ENCODE measurements at places on chromosomes 4 and X.

DNA sequence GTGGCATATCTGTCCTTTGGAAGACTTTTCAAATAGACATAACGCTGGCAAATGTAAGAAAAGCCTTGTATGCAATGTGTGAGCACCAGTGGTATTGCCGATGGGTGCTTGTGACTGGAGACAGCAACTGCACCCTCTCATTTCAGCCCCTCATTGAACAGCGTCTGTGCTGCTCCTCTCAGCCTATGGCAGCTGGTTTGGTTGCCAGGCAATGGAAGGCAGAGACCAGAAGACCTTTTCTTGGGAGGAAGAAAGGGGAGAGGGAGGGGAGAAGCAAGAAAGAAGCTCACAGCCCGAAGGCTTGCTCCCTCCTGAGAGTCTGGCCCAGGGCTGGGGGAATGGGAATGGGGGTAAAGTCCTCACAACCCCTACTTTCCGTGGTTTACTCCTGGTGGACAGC, 20.2 kb downstream of the ZCCHC13 start:
- DNase-seq: no peak

DNA sequence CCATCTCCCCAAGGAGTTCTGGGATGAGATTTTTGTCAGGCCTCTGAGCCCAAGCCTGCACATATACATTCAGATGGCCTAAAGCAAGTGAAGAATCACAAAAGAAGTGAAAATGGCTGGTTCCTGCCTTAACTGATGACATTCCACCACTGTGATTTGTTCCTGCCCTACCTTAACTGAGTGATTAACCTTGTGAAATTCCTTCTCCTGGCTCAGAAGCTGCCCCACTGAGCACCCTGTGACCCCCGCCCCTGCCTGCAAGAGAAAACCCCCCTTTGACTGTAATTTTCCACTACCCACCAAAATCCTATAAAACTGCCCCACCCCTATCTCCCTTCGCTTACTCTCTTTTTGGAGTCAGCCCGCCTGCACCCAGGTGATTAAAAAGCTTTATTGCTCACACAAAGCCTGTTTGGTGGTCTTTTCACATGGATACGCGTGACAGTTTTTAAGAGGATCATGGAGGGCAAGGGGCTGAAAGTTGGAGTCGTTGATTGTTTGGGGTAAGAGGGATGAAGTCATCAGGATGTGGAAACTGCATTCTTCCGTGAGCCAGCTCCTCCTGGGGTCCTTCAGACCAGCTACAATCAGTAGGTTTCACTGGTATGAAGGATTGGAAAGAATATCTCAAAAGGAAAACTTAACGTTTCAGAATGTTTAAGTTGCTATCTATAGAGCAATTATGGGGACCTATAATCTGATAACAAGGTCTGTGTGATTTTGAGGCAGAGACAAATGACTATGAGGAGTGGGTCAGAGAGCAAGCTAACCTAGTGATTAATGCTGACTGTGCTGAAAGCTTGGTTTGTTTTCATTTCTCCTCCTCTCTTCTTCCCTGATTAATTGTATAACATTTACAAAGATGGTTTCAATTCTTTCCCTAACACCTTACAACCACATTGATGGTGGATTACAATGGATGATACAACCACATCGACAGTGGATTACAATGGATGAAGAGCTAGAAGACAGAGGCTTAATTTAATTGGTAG, 28.6 kb upstream of the MAGEA11 start:
- no peak for DNase-seq

DNA sequence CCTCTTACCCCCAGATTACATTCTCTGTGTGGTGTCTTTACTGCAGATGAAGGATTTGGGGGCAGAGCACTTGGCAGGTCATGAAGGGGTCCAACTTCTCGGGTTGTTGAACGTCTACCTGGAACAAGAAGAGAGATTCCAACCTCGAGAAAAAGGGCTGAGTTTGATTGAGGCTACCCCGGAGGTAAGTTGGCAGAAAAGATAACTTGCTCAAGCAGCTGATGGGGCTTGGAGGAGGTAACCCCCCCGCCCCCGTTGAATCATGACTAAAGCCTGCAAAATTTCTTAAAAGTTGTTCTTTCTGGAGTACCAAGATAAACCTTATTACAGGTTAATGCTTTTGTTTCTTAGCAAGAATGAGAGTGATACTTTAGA, 1.5 kb downstream of the CCNG2 start:
- DNase-seq: peak; percentile 45

DNA sequence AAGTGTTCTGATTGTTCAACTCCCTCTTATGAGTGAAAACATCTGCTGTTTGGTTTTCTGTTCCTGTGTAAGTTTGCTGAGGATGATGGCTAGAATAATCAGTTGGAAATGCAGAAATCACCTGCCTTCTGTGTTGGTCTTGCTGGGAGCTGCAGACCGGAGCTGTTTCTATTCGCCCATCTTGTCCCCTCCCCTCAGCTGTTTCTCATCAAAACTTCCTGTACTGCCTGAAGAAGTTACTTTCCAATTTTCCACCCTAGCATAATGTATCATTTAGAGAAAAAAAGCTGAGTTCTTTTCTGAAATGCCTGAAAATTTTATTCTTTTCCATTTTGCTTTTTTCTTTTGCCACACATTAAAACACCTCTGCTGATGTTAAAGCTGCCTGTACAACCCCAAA, 167.6 kb downstream of the TEX13A start:
- DNase-seq: no peak

DNA sequence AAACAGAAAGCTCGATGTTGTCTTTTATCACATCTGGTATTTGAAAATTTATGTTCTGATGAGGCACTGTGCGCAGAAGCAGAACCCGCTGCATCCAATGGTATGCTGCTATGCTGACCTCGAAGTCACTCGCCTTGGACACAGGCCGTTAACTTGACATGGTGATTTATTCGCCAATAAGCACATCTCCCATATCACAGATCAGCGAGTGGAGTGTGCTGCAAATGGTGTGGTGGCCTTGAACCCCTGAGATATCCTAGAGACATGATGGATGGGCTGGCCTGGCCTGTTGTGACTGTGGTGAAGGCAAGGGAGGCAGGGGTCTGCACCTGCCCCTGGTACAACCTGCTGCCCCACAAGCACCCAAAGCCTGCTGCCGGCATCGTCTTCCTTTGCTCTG, 175.4 kb upstream of the FRG1 start:
- no peak for DNase-seq

DNA sequence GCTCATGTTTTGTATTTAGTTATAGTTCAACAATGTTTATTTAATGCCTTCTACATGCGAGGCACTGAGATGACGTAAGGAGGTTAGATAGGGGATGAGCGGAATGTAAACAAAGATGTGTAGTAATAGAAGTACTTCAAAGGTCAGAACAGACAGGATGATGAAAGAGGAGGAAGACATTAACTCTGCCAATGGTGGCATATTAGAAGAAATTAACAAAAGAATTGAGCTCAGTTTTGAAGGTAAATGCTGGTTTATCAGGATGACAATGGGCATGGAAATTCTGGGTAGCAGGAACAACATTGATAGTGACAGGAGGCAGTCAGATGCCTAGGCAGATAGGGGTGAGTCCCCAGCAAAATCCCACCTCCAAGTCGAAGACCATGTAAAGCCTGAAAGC, 62.3 kb upstream of the PGRMC2 start:
- DNase-seq: no peak

DNA sequence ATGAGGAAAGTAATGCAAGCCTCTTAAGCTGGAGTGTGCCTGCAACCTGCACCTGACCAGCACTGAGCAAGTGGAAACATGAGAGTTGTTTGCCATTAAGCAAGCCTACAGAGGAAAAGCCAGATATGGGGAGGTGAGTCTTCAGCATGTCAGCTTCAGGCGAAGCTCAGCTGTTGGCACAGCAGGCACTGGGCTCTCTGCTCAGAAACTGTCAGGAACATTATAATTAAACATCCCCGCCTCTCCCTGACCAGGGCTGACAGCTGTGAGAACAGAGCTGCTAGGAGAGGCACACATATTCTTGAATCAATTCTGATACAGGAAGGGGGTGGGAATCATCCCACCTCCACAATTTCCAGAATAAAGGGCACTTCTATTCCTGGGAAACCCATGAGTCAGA, 19.0 kb upstream of the DCX start:
- DNase-seq: no peak

DNA sequence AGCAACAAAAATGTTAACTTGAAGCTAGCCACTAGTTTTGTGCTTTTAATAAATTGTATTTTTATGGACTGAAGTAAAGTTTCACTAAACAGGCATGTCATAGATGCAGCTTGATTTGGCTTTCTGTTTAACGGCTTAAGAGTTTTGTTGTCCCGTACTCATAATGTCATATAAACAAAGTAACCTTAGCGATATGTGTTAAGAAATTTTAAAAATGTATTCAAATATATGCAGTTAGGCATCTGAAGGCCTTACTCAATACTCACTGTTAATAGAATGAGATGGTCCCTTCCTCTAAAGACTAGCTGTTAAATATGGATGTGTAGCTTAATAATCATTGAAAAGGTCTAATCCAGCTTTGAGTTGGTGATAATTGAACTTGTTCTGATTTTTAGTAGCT, 1.0 kb upstream of the SCLT1 start:
- DNase-seq: no peak

- no peak for DNase-seq
Observed at GRCh38 chrX:39460499-39460898, 637.3 kb downstream of the BCOR start.

DNA sequence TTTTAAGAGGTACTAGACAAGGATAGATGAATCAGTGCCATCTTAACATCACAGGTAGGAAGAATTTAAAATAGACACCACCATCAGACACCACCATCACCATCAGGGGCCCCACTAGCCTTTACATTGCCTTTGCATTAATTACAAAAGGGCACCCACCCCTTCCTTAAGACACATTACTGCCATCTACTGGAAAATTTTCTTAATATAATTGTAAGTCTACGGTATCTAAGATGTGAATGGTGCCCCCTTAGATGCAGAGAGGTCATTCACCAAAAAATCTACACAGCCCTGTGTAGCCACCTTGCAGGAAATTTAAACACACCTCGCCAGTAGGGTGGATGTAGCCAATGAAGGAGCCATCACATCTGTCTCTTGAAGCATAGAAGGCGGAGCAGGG, 184.1 kb downstream of the MID1IP1 start:
- peak; percentile 8 for DNase-seq

DNA sequence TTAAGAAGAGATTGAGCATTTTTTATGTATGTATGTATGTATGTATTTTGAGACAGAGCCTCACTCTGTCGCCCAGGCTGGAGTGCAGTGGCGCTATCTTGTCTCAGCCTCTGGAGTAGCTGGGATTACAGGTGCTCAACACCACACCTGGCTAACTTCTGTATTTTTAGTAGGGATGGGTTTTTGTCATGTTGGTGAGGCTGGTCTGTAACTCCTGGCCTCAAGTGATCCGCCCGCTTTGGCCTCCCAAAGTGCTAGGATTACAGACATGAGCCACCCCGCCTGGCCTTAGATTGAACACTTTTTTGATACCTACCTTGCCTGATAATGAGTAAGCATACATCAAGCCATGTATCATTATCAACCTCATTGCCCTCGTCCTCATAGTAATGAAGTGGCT, 2.7 kb downstream of the N4BP2 start:
- DNase-seq: no peak

DNA sequence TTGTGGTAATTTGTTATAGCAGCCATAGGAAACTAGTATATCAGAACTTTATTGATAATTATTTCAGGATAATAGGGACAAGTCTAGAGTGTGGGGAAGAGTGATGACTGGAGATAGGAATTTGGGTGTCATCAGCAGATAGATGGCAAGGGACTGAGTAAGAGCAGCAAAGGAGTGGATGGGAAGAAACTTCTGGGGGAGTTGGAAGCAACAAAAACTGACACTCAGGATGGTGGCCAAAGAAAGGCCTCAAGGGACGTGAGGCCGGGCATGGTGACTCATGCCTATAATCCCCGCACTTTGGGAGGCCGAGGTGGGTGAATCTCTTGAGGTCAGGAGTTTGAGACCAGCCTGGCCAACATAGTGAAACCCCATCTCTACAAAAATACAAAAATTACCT, 9.1 kb upstream of the SLC25A5 start:
- no peak for DNase-seq

- no peak for DNase-seq
Observed at GRCh38 chr4:86203176-86203575, 156.7 kb downstream of the MAPK10 start.

Data from CD4-positive, alpha-beta T cell treated with Interleukin-17A for 4 hours (primary cell).